BJ (cell line): ENCODE measurements at places on chromosomes 12 and 14.
A peak's percentile ranks its signal among the peaks of the same experiment; 100 is the strongest.

DNA sequence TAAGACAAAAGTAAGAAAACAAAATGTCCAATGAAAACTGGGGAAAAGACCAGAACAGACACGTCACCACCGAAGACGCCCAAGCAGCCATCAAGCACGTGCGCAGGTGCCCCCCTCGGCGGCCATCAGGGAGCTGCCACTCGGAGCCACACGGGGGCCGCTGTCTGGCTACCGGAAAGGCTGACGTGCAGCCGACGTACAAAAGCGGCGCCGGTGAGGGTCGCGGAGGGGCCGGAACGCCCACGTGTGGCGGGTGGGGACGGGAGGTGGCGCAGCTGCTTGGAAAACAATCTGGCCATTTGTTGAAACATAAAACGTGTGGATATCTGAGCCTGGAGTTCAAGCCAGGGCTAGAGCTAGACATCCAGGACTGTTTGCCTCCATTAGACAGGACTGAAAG, 60.7 kb downstream of the GALNT9 start:
- DNase-seq = no peak

GRCh38 chr12:69657376-69658137, 41.5 kb downstream of the BEST3 start:
- no peak for DNase-seq

DNA sequence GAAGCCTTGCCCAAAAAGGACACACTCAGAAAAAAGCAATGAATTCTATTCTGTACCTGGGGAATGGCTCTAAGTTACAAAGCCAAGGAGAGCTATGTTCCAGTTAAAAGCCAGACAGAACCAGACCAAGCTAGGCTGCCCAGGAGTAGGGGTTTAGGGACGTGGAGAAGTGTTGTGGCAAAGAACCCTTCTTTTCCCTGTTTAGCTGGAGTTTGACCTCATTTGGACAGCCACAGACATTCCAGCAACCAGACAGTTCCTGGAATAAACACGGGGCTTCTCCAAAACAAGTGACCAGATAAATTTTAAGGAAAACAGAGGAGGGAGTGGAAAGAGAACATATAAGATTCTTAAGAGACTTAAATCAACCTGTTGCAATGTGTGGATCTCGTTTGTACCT, 62.3 kb downstream of the GCH1 start:
- no peak for DNase-seq

- DNase-seq = no peak
These were observed 411.6 kb upstream of the FBXO33 start for GRCh38 chr14:39843881-39844280.

- DNase-seq = no peak
These were observed 233.0 kb upstream of the PLEKHG7 start for GRCh38 chr12:92469837-92470236.

DNA sequence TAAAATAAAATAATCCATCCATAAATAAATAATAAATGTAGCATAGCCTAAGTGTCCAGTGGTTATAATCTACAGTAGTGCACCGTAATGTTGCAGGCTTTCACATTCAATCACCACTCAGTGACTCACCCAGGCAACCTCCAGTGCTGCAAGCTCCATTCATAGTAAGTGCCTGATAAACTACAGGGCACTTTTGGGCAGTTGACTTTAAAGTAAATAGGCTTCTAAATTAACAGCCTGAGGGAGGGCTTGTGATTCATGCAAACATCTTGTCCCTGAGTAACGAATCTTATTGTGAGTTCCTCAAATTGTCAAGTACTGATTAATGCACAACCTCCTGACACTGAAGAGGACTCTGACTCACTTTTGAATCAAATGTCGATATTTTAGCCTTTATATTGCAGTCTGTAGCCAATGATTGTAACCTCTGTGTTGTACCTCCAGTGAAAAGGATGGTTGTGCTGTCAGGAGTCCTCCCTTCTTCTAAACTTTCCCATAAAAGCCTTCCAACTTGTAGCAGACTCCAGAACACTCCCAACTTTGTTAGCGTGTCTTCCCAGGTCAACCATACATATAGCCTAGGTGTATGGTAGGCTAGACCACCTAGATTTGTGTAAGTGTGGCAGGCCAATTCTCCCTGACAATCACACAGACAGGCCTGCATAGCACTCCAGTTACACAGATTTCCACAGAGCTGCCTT, 55.0 kb upstream of the BICD1 start:
- DNase-seq = peak; percentile 87

DNA sequence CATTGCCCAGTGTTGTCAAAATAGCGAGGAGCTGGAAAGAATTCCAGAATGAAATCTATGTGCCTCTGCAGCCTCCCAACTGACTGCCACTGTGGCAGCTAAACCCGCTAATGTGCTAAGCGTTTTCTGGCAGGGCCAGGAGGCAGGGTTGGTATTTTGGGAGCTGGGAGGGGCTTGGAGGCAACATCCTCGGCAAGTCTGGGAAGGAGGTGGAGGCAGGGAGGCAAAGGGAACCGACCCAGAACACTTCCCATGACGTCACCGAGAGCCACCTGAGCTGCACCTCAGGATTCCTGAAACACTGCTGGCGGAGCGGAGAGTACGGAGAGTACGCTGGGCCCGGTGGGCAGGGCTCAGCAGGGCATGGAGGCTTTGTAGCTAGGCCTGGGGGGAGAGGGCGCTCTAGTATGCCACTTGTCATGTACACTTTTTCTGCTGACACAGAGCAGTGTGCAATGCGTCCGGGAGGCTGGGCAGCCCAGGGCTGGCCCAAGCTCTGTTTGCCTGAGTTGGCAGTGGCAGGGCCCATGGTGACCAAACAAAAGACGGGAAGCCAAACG, 81.5 kb downstream of the DPF3 start:
- DNase-seq = no peak

- peak; percentile 4 for DNase-seq
These were observed 10.1 kb downstream of the ZFYVE26 start for GRCh38 chr14:67806246-67806645.

DNA sequence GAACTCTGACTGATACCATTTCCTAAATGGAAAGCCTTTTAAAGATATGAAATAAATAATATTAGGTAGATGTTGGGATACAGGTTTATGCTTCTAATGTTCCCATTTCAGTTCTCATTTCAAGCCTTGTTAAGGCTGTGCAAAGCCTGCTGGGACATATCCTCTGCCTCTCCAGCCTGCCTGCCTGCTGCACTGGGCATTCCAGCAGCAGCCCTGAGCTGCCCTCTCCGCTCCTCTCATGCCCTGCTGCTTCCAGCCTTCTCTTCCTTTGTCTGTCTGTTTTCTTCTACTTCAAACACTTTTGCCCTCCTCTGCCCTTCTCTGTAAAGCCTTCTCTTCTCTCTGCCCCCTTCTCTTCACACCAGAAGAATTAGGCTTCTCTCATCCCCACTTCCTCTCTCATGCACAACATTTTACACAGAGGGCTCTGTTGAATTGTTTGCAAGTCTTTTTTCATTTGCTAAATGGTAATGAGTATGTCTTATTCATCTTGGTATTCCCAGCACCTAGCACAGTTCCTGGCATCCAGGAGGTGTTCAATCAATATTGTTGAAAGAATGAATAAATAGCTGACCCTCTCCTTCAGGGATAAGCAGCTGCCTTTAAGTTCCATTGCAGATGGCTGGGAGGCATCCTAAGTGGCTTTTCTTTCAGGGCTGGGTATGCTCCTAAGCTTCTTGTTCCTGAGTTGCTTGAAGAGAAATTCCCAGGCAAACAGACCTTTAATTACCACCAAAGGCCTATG, 292.3 kb downstream of the TMEM117 start:
- DNase-seq = no peak

DNA sequence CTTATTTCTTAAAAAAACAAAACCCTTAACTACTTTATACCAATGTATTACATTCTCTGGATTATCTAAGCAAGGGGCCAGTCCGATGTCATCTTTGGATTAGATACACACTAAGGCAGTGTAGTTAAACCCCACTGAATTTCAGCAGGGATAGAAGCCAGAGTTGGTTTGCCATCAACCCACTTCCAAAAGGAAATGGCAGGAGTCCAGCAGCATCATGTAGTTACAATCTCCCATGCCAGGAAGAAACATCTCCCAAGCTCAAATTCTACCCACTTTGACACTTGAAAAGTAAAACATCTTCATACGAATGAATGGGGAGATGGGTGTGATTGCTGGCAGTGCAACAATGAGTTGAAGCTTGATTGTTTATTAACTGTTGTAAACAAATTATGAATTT, 203.5 kb upstream of the PLXNC1 start:
- DNase-seq = no peak

- DNase-seq = no peak
These were observed 27.8 kb upstream of the KCNA5 start for GRCh38 chr12:5015711-5016492.

DNA sequence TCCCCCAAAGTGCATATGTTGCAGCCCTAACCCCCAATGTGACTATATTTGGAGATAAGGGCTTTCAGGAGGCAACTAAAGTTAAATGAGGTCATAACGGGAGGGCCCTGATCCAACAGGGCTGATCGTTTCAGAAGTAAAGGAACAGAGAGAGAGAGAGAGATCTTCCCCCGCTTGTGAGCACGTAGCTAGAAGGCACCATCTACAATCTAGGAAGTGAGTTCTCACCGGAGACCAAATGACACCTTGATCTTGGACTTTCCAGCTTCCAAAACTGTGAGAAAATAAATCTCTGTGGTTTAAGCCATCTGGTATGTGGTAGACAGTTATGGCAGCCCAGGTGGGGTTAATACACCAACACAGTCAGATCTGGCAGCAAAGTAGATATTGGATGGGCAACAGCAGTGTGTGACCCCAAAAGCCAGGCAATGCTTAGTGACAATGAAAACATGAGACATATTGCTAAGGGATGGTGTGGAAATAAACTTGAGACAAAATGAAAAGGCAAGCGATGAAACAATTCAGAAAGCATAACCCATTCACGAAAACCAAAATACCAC, 147.2 kb upstream of the GSC start:
- no peak for DNase-seq

DNA sequence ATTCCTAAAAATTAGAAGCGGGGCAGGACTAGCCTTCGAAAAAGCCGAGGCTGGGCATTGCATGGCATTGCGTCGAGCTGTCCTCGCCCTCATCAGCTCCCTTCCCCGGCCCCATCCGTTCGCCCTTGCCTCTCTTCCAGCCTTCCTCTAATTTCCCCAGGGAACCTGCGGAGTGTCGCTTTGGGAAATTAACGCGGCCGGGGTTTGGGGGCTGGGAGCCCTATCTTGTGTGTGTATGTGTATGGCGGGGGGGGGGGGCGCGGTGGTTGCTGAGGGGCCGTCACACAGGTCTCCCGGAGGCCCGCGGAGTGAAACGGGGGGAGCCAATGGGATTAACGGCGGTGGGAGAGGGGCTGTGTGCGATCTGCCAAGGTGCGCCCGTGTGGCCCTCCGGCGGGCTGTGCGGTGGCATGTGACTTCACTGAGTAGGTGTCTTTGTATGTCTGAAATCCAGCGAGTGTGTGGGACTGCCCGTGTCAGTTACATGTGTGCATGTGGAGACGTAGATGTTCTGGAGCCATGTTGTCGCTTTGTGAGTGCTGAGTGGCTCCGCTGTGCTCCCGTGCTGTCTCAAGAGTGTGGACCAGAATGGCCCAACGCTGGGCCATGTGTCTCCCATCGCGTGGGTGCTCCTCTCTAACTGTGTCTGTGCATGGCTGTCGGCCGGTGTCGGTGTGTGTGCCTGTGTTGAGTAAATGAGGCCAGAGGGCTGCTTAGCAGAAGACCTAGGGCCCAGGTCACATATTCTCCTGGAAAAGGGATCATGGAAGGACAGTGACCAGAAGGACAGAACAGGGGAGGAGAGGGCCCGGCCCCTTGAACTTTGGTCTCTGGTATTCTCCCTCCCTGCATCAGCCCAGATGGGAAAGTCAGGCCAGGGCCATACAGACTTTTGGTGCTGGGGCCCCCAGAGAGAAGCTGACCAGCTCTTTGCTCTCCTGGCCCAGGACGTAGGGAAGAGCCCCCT, 1.5 kb downstream of the PTMS start:
- no peak for DNase-seq

DNA sequence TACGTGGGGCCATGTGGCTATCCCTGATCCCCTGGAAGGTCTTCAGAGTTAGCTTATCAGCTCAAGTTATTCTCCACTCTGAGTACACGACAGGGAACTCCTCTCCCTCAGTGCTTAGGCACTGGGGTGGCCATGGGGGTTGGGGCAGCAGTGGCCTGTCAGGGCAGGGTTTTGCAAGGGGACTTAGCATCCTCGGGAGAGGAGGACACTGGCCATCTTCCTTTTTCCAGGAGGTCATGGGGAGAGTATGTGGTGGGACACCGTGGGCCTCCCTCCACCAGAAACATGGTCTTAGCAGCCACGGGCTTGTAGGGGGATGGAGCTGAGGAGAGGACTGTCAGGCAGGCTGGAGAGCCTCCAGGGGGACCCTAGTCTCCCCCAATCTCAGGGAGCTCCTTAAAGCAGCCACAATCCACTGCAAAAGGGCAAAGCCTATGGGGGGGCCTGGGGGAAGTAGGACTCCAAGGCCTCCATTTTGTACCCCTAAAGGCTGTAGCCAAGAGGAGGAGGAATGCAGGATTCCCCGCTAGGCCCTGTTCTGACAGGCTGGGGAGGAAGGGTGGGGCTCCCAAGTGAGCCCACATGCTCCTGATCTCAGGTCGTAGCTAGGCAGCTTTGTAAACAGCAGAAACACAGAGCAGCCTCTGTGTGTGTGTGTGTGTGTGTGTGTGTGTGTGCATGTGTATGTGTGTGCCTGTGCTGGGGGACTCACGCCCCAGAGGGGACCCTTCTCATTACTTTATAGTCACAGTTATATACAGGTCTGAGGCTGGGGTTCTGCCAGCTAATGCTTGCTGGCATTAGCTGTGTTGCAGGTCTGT, 36.6 kb downstream of the KRT80 start:
- DNase-seq = no peak

- DNase-seq = no peak
These were observed 61.4 kb downstream of the WSCD2 start for GRCh38 chr12:108190529-108190928.

GRCh38 chr14:87430214-87430613, 562.8 kb downstream of the GALC start:
- DNase-seq = no peak

DNA sequence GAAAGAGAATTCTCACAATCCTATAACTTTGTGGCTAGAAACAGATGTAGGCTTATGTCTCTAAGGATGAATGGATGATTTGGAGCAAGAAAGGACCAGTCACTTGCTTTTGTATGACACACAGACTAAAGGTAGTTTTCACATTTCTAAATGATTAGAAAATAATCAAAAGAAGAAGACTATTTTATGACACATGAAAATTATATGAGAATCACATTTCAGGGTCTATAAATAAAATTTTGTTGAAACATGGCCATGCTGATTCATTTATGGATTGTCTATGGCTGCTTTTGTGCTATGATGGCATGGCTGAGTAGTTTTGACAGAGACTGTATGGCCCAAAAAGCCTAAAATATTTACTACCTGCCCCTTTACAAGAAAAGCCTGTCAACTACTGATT, 49.4 kb upstream of the FRMD6 start:
- DNase-seq = no peak
